ENCODE measurements at places on chromosomes 3 and 15. TPM values are rescaled to one million over a fixed set of nuclear protein-coding genes. Genes with fewer than 3 reads are reported as not detected.
A peak's percentile ranks its signal among the peaks of the same experiment; 100 is the strongest.

GOLGA8J gene
- 0.30 TPM for total RNA-seq

CYP19A1 gene
- 0.49 TPM for total RNA-seq

ANKRD63 gene
- total RNA-seq: not detected

DNA sequence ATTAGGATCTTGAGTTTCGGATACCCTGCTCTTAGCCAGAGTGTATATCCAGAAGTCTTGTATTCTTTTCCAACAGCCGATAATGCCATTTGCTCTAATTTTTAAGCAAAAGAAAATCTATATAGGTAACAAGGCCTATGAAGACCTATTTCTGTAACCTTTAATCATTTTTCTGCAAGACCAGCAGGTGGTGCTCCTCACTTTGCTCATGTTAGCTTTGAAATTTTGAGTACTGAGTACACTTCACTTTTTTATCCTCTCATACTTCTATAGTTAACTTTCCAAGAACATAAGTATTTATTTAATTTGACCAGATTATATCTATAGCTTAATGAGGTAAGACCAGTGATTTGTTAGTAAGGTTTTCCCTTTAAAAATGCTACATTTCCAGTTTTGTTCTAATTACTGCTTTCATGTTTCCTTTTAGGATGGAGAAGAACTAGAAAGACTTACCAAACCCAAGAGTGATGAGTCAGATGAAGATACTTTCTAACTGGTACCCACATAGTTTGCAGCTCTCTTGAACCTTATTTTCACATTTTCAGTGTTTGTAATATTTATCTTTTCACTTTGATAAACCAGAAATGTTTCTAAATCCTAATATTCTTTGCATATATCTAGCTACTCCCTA is 20.5 kb downstream of the SLC35A5 start:
- DNase-seq: peak; percentile 14

GRCh38 chr3:127815001-127815400 is 7.3 kb downstream of the MGLL start:
- DNase-seq: no peak

GRCh38 chr15:85318048-85318731 is 62.2 kb upstream of the AKAP13 start:
- no peak for DNase-seq

GRCh38 chr3:97232393-97233034 is 418.1 kb downstream of the EPHA6 start:
- no peak for DNase-seq

- DNase-seq: peak; percentile 33
Observed at GRCh38 chr15:30922480-30923311, 19.0 kb downstream of the FAN1 start.

C3orf22 gene
- not detected for total RNA-seq

GRCh38 chr3:39222462-39222861 is 30.1 kb upstream of the XIRP1 start:
- DNase-seq: no peak

- no peak for DNase-seq
Observed at GRCh38 chr3:160893207-160893606, 137.2 kb downstream of the PPM1L start.

DNA sequence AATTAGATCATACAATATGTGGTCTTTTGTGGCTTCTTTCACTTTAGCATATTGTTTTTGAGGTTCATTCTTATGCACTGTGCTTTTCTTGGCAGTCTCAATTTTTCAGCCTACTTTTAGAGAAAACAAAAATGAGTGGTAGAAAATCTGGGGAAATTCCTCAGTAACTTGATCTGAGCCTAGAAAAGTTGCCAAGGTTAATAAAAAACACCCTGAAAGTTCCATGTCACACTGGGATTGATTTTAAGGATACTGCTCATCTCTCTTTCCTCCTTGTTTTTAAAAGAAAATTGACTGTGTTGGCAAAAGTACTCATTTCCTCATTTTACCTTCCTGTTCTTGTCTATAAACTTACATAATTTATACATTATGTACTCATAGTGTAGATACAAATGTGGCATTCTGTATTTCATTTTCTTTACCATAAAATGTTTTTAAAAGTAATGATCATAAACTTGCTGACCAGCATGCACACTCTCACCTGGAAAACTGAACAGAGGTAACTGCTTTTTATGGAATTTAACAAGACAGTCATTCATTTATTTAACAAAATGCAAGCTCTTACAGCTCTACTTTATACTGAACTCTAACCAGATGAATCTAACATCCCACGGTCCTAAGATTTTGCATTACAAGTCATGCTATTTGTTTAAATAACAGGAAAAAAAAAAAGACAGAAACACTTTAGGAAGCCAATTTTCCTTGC is 28.6 kb upstream of the SH3BP5 start:
- peak; percentile 57 for DNase-seq

VGLL3 gene
- total RNA-seq: 53.1 TPM

GRCh38 chr3:71525391-71525790 is 58.1 kb downstream of the FOXP1 start:
- DNase-seq: no peak

DNA sequence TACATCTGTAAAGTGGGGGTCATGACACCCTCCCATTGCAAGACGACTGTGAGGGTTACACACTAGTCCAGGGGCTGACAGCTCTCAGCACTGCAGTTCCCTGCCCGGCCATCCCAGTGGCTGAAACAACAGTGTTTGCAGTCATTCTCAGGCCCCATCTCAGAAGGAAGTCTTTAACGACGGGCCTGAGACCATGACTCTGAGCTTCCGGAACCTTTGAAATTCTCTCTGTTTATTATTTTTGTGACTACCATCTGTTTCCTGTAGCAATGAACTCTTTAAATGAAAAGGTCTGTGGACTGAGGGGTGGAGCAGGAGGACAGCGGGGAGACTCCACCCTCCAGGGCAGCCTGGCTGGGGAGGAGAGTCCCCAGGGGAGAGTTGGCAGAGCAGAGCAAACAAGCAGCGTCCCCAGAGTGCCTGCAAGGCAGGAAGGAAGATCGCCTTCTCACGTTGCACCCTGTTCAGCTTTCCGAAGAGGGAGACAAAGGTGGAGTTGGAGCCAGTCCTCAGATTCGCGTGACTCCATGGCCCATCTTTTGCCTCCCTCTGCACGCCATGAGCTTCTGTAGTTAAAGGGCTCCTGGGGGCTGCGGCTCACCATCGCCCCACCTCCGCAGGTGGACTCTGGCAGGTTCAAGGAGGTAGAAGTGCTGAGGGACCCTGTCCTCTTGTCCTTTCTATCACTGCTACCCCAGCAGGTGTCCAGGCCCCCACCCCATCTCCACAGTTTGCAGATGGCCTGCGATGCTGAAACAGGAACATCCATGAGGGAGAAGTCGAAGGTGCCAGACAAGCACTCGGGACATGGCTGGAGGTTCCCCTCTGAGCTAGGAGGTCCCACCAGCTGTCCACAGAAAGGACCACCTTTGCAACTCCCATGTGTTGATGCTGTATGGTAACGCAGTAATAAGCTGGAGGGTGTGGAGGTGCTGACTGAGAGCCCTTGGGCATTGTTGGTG is 525.8 kb upstream of the PROK2 start:
- peak; percentile 42 for DNase-seq

- DNase-seq: peak; percentile 19
Observed at GRCh38 chr15:90266485-90266884, 1.0 kb downstream of the NGRN start.

HSPBAP1 gene
- total RNA-seq: 8.0 TPM

C3orf85 gene
- not detected for total RNA-seq

SAXO2 gene
- 1.3 TPM for total RNA-seq

DNA sequence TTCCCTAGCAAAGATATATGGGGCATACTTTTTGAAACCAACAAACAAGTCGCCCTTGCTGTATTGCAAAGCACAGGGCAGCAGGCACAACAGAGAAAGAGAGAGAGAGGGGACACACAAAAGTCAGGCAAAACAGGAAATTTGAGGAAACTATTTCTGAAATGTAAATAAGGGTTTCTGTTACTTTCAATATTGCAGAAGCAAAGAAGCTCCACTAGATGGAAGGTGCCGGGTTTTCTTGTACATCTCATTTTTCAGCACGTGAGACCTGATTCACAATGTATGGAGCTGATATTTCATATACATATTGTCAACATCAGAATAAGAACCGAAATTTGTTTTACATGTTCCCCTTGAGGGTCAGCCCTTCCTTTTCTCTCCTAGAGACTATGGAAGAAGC is 127.4 kb downstream of the FOXP1 start:
- no peak for DNase-seq

DNA sequence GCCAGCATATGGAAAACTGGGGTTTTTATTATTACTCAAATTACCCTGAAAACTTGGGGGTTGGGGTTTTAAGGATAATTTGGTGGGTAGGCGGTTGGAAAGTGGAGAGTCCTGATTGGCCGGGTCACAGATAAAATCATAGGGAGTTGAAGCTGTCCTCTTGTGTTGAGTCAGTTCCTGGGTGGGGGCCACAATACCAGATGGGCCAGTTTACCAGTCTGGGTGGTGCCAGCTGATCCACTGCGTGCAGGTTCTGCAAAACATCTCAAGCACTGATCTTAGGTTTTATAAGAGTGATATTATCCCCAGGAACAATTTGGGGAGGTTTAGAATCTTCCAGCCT is 4.9 kb upstream of the ZNF662 start:
- no peak for DNase-seq

- peak; percentile 32 for DNase-seq
Observed at GRCh38 chr3:113441051-113441770, at the start of gene CFAP44. Gene CFAP44, minus strand, starts transcription at chr3:113441493. Its CDS starts 7,829 bp downstream, at chr3:113433664.

SI gene
- total RNA-seq: not detected

DNA sequence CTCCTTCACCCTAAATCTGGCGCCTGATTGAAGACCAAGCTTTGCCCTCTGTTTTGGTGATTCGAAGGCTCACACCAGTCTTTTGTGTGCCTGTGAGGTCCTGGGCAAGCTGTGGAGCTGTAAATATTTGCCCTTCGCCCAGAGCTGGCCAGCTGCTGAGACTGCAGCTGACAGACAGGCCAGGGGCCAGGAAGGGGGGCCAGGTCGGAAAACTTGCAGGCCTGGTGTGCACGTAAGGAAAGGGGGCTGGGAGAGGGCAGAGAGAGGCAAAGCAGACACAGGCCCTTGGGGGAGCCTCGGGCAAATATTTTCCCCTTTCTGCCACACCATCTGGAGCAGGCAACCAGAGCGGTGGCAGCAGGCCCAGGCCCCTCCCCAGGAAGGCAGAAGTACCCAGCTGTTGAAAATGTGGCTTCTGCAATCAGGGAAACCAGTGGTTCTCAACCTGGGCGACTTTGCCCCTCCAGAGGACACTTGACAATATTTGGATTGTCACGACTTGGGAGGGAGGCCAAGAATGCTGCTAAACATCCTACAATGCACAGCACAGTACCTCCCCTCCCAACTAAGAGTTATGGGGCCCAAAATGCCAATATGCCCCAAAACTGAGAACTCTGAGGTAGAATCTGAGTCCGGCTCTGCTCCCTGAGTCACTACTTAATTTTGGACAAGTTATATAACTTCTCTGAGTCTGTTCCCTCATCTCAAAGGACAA is 2.5 kb downstream of the PDZRN3 start:
- no peak for DNase-seq

GRCh38 chr3:49519916-49520385 is 34.3 kb upstream of the BSN start:
- no peak for DNase-seq

GRCh38 chr15:69818529-69818928 is 279.2 kb downstream of the TLE3 start:
- no peak for DNase-seq

LRRC31 gene
- total RNA-seq: not detected

- DNase-seq: no peak
Observed at GRCh38 chr15:51379390-51379789, 37.9 kb downstream of the GLDN start.

EBLN2 gene
- total RNA-seq: 11.0 TPM

DNA sequence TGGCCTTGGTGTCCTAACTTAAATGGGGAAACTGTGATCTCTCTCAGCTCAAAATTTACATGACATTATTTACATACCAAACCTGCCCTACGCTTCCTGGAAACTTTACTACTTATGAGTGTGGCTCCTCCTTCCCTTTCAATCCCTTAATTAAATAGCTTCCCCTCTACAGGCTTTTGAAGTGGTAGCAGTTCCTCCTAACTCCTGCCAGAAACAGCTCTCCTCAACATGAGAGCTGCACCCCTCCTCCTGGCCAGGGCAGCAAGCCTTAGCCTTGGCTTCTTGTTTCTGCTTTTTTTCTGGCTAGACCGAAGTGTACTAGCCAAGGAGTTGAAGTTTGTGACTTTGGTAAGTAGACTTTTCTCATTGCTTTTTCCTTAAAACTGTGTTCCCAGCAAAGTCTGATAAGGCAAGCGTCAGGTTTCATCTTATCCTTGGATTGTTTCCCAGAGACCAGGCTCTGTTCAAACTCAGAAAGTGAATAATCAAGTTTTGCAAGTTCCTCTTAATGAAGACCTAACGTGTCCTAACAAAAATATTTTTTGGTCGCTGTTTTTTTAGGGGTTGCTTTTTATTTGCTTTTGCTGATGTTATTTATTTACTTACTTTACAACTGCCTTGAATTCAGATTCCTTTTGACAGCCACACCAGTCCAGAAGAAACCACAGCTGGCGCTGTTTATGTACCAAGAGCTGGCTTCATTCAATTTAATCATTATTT is at the start of gene ACP3:
Gene ACP3, plus strand, starts transcription at position 179 of the 720 bp plus-strand sequence. Its CDS starts 50 bp downstream, at position 229.
- peak; percentile 65 for DNase-seq

DNA sequence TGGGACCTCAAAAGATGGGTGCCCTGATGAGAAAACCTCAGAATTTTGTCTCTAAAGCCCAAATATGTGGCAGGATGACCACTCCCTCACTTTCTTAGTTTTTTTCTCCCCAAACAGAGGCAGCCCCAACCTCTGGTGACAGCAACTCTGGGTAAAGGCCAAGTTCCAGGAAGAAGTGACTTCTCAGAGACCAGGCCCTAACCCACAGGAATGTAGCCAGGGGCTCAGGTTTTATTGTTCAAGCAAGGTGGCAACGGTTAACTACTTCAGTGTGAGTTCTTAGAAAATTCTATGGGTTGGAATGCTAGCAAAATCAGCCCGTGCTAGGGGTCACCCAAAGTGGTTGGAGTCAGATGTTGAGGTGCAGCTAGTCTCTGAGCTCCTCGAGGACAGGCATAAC is 5.1 kb upstream of the DNAJA4 start:
- no peak for DNase-seq

GRCh38 chr3:85785766-85786165 is 827.0 kb downstream of the CADM2 start:
- DNase-seq: no peak

RASGRP1 gene
- total RNA-seq: 4.5 TPM

GRCh38 chr3:73863546-73864079 is 238.9 kb upstream of the PDZRN3 start:
- DNase-seq: no peak

FRMD5 gene
- 0.69 TPM for total RNA-seq

SH3GL3 gene
- 9.5 TPM for total RNA-seq

ZNF860 gene
- total RNA-seq: 0.89 TPM

GRCh38 chr3:44762170-44762677 is 630 bp downstream of the KIF15 start:
- DNase-seq: no peak

GRCh38 chr15:73344056-73344455 is 24.7 kb downstream of the HCN4 start:
- DNase-seq: no peak

PAQR5 gene
- 7.2 TPM for total RNA-seq

- DNase-seq: no peak
Observed at GRCh38 chr15:85671156-85671555, 123.6 kb downstream of the KLHL25 start.

RGMA gene
- total RNA-seq: 10.4 TPM

Data from skin of body (tissue), 3 donors.